ENCODE measurements at places on chromosomes 12 and 14.

GRCh38 chr14:55582746-55583145, 2.7 kb downstream of the KTN1 start:
- no peak for DNase-seq

- DNase-seq = no peak
These were observed 6.0 kb downstream of the ZBTB39 start for GRCh38 chr12:57000393-57000792.

DNA sequence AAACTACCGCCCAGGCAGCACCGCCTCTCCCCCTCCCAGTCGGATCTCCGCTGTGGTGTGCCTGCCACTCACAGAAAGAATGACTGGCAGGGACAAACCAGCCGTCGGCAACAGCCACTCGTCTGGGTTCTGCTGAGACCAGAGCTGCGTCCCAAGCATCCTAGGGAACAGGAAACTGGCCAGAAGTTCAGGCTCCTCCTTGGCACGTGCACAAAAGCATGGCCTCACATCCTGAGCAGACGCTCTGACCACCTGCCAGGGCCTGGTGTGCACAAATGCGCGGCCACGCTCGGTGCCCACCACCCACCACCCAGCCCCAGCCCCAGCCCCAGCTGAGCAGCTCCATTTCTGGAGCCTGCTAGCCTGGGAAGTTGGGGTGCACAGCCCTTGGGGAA, 214.8 kb downstream of the DPF3 start:
- DNase-seq = no peak

DNA sequence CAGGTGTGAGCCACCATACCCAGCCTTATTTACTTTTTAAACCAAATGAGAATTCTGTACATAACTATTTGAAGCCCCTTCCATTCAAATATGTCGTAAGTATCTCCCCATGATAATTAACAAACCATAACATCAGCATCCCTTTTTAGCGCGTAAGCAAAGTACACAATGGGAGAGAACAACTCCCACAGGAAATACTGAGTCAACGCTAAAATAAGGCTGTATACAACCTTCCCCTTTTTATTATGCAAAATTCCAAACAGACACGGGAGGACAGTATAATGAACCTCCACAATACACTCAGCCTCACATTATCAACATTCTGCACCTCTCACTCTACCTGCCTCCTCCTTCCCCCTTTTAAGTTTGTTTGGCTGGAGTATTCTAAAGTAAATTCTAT, 73.5 kb downstream of the CCDC88C start:
- no peak for DNase-seq

GRCh38 chr14:103518422-103519042, 4.1 kb downstream of the CKB start:
- no peak for DNase-seq
